ENCODE measurements at places on chromosomes 2 and 18.

GRCh38 chr2:23707096-23707495 lies 219.8 kb downstream of the ATAD2B start:
- DNase-seq = no peak

DNA sequence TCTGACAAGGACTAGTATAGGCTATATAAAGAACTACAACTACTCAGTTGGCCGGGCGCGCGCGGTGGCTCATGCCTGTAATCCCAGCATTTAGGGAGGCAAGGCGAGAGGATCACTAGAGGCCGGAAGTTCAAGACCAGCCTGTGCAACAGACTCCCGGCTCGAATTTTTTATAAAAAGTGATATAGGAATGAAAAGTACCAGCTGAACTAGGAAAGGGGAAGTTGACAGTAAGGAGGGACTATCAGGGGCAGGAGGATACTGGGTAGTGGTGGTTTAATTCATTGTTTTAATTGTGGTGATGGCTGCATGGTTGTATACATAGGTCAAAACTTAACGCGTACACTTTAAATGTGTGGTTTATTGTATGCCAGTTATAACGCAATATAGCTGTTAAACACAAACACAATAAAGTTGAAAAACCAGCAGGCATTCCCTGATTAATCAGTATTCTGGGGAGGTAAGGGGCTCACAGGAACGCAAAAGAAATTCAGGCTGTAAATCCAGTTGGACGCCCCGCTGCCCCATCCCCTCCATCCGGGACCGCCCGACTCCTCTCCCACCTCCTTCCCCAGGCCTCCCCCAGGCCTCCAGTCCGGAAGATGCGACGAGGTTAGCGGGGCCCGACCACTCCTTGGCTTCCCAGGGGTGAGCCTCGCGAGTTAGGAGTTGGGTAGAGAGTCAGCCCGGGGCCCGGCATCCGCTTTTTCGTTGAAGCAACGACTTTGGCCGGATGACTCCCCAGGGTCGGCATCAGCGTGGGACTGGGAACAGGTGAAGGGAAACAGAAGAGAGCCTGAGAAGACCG lies 746 bp upstream of the POLR1B start:
- peak; percentile 94 for DNase-seq

DNA sequence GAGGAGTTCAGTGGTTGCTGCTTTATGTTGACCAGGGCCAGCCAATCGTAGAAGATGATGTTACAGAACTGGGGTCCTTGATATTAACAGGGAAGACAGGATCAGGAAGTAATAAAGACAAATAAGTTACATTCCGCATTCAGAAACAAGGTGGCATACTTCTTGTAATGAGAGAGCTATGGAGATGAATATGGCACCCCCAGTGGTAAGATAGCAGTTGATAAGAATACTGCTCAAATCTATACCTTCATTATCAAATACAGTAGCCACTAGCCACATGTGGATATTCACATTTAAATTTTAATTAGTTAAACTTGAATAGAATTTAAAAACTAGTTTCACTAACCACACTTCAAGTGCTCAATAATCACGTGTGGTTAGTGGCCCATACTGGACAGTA lies 290.4 kb upstream of the RBMS1 start:
- no peak for DNase-seq

- DNase-seq = no peak
Observed at GRCh38 chr2:32812316-32812715, 134.4 kb upstream of the LTBP1 start.

DNA sequence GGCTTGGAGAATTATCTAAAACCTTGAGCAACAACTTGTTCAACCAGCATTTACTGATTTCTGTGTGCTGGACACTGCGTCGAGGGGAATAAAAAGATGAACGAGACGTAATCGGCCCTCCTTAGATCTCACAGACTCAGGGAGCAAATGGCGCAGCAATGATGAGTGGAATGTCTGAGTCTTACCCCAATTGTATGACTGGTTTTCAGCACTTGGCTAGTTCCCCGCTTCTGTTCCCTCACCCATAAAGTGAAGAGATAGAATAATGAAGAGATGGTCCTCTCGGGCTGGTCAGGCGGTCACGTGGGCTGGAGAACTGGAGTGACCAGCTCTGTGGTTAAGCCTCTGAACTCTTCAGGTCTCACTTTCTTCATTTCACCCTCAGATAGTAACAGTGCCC lies 17.3 kb upstream of the GATA6 start:
- DNase-seq = no peak

All from spleen (tissue), 13 donors.